Muscle of arm (tissue), 14 donors: ENCODE measurements at places on chromosomes 5 and 9. TPM values are rescaled to one million over a fixed set of nuclear protein-coding genes. Genes with fewer than 3 reads are reported as not detected.

DNA sequence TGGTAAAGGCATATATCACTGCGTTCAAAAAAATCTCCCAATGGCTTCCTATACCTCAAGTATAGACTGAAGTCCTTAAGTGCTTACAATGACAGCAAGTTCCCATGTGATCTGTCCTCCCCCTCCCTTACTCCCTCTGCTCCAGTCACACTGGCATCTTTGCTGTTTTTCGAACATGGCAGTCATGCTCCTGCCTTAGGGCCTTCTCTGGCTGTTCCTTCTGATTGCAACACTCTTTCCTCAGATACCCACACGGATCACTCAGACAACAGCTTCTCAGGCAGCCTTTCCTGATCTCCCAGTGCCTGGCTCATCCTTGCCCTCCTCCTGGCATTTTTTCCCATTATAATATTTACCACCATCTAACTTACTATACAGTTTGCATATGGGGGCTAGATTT lies 232.8 kb downstream of the ARHGEF28 start:
- no peak for DNase-seq

- no peak for DNase-seq
These were observed 366.4 kb downstream of the PSAT1 start for GRCh38 chr9:78663369-78663768.

DNA sequence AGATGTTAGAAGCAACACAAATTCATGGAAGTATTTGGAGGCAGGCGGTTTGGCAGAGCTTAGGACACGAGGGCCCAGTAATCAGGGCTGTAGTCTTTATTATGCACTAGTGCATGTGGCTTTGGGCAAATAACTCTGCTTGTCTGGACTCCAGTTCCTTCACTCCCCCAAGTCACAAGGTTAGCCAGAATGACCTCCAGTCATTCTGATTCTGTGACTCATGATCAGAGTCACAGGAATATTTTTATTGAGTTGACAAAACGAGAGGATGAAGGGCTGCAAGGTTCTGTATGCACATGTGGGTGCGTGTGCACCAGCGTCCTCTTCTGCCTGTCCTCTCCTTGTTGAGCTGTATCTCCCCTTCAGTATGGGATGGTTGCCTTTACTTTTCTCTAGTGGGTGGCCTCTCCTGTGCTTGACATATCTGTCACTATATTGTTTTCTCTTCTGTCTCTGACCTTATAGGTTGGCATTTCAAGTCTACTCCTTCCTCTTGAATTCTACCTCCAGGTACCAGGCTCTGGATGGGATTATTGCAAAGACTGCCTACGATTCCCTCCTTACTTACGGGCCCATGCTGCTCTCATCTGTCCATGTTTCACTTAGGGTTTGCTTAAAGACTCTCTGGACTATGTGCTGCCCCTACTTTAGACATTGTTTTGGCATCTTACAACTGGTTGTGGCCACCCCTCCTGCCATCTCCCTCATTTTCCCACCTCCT lies 94.6 kb downstream of the KDM4C start:
- DNase-seq: no peak

DNA sequence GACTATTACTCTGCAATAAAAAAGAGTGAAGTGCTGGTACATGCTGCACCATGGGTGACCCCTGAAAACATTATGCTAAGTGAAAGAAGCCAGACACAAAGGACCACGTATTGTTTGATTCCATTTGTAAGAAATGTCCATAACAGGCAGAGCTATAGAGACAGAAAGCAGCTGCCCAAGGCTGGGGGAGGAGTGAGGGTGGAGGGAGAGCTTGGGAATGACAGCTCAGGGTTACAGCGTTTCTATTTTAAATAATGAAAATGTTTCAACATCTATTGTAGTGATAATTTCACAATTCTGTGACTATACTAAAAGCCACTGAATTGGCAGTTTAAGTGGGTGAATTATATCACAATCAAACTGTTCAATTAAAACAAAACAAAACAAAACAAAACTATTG lies 81.7 kb downstream of the MYO10 start:
- no peak for DNase-seq

SLC27A4 gene
- polyA plus RNA-seq: 7.8 TPM

- no peak for DNase-seq
These were observed 228.7 kb upstream of the DAP start for GRCh38 chr5:10989577-10990263.
